Right hindlimb (tissue), 1 donor: ENCODE measurements at places on chromosomes 12 and 14.

GRCh38 chr14:52185178-52185577, 82.3 kb upstream of the PTGDR start:
- no peak for DNase-seq

DNA sequence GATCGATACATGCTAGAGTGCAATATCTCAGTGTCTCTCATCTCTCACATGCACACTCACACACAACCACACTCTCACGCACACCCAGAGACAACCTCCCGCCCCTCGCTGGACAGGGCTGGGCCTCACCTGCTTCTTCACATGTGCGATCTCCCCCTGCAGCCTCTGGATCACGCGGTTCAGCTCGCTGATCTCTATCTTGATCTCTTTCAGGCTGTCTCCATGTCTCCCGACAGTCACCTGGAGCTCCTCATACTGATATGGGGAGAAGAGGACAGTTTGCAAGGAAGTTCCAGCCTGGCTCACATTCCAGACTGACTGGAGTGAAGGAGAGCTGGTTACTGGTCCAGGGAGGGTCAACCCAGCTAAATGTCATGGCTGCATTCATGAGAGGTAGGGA, 4.4 kb downstream of the KRT2 start:
- no peak for DNase-seq

GRCh38 chr14:39416072-39416471, 16.2 kb downstream of the FBXO33 start:
- no peak for DNase-seq

DNA sequence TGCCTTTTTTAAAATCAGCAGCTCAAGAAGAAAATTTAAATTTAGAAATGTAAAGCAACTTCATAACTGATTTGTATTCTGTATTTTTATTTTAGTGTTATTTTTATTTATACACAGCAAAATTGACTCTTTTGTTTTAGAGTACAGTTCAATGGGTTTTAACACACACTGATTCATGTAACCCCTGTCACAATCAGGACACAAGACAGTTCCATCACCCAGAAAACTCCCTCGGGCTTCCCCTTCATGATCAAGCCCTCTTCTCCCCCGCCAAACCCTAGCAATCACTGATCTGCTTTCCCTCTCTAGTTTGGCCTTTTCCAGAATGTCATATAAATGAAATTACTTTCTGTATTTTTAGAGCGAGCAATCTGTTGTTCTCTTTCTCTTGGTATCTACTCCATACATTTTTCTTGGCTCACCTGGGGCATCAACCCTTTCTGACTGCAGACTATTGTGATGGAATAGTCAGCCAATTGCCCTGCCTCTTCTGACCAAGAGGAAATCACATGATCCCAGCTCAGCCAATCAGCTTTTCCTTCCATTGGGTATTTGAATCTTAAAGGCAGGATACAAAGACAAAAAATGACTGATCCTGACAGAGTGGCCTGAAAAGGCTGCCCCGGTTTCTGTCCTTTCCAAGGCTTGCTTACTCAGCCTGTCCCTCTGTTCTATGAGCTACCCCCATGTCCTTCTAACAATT, 5.3 kb downstream of the SLC5A8 start:
- no peak for DNase-seq

GRCh38 chr14:81533536-81534343, at the start of gene SEL1L:
Gene SEL1L, minus strand, starts transcription at chr14:81533853. Its CDS starts 109 bp downstream, at chr14:81533744.
- peak; percentile 100 for DNase-seq

GRCh38 chr12:56645201-56645716, 525 bp downstream of the ATP5F1B start:
- no peak for DNase-seq

- no peak for DNase-seq
Measured at GRCh38 chr12:42277396-42278127, 39.5 kb upstream of the YAF2 start.

GRCh38 chr12:110282956-110283817, 2.1 kb downstream of the ATP2A2 start:
- no peak for DNase-seq

GRCh38 chr12:95205685-95206084, 11.6 kb downstream of the FGD6 start:
- DNase-seq = no peak

GRCh38 chr12:113466454-113467141, 5.1 kb downstream of the LHX5 start:
- no peak for DNase-seq

DNA sequence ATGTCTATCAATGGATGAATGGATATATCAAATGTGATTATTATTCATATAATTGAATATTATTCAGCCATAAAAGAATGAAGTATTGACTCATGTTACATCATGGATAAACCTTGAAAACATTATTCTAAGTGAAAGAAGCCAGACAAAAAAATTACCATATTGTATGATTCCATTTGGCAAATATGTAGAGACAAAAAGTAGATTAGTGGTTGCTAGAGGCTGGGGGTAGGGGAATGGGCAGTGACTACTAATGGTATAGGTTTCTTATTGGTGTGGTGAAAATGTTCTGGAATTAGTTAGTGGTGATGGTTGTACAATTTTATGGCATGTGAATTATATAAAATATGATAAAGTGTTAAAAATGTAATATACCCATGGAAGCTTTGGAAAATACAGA, 31.8 kb upstream of the GNS start:
- no peak for DNase-seq

DNA sequence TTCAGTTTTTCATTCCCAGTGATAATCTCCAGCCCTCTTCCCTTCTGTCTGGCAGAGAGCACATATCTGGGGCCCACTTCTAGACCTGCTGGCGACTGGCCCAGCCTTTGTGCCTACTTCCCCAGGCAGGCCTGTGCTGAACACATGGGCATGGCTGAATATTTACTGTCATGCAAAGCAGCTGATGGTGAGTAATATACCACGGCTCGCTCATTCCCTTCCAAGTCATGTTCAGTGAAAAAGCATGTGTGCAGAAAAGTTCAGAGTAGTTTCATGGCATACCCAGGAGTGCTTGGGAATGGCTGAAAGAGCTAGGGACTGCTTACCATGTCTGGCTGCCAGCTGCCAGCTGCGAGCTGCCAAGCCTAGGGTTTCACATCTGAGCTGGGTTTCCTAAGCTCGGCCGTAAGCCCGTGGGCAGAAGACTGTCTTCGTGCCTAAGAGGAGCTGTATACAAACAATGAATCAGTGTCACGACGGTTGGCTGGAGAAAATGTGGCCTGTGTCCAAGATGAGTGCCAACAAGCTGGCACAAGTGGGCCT, 179.9 kb upstream of the PELI2 start:
- peak; percentile 73 for DNase-seq

DNA sequence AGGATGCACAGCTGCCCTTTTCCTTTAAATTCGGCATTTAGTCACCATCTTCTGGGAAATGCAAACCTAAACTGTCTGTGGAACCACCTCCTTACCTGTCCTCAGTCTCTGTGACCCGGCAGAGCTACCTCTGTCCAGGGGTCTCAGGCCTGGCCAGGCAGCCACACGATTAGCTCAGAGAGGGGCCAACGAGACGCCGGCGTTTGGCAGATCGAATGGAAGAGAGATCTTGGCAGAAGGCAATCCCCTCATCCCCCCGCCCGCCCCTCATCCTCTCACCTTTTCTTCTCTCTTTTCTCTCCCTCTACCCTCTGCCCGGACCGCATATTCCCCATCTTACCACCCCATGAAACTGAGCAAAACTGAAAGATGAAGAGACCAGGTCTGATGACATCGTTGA, 101.0 kb downstream of the PIWIL1 start:
- no peak for DNase-seq

DNA sequence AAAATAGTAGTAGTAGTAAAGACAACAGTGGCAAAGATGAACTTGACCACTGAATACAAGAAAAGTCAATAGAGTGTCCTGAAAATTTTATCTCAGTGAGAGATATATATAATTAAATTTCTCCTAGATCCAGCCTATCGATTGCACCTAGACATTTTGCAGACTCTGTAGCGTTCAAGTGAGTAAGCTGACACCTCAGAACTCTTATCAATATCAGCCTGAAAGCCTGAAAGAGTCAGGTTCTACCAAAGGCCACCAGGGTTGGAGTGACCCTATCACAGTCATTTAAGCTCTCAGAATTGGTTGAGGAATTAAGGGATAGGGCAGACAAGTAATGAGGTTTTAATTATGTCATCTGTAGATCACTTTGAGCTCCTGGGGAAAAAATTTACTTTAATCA, 174.6 kb downstream of the SRGAP1 start:
- DNase-seq = no peak

DNA sequence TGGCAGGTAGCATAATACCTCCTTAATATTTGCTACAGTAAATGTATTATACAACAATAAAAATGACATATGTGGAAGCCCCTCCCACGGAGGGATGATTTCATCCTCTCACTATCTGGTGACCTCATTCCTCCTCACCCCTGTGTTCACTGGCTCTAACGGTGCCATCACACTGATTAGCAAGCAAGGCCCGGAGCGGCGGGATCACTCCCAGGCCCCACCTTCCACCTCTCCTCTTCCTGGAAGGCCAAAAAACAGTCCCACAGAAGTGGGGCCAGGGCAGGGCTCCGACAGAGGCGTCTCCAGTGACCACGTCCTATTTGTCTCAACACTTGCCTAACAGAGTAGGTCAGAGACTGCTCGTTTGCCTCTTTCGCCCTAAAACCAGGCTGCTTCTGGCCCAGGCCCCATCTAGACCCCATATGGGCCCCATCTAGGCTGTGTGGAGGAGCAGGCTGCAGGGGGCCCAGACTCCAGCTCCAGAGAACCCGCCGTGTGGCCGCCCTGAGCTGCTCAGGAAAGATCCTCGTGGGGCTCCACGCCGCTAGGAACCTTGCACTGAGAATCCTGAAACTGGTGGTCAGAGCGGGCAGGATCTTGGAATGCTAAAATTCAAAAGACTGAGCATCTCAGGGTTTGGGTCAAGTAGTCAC, 3.7 kb downstream of the SELPLG start:
- no peak for DNase-seq

GRCh38 chr12:58502841-58503240, 417.5 kb downstream of the LRIG3 start:
- DNase-seq = no peak

DNA sequence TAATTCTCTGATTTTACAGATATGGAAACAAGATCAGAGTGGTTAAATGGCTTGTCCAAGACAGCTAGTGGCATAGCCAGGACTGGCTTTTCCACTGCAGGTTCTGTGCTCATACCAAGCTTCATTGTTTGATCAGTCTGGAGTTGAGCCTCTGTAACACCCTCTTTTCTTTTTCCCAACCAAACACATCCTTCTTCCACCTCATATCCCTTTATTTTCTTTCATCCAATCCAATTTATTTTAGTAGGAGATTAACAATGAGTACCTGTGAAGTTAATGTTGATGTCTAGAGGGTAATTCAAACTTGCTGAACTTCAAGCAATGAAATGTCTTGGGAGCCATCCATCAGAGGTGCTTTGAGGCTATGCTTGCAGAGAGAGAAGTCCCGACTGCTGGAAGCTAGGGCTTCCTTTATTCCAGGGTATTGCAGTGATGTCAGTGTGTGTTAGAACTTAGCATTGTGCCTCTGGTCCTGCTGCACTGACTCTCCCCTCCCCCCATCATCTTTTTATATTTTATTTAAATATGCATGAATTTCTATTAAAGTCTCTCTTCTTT, 452.1 kb upstream of the PDE3A start:
- no peak for DNase-seq

GRCh38 chr12:70418101-70418500, 52.0 kb downstream of the KCNMB4 start:
- DNase-seq = no peak

DNA sequence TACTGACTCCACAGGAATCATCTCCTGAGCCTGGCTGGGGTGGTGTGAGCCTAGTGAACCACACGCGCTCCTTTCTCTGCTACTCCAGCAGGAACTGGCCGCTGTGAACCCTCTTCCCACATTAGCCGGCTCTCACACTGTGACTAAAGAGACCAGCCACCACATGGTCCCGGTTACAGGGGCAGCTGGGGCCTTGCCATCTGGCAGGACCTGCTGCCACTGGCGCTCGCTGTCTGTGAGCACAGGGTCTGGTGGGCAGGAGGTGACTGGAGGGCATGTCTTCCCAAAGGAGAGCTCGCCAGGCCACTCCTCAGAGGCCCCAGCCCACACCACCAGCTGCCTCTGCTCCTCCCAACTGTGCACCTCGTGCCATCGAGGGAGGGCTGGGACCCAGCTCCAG, 99.3 kb downstream of the SINHCAF start:
- DNase-seq = peak; percentile 70

DNA sequence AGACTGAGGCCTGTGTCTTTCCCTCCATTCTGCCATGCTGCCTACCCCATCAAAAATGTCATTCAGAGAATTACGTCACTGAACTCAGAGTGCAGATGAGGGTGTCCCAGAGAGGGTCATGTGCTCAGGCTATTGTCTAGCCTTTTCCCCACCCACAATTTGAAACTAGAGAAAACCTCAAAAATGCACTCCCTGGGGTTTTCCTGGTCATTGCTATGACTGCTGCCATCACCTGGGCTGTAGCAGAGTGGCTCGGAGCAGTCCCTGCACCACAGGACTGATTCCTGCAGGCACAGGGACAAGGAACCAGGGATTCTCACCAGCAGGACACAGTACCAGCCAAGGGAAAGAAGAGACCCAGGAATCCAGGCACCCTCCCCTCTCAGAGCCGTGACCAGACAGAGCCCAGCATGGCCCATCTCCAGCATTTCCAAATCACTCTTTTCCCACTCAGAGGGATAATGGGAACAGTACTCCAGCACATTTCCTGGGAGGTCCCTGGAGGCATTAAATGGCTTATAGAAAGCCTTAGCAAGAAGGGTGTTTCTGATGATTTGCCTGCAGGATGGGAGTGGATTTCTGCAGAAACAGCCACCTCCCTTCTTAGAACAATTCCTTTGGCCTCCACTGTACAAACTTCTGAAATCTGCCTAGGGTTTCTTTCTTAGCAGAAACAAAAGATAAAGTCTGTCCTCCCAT, 45.9 kb downstream of the VWF start:
- no peak for DNase-seq

DNA sequence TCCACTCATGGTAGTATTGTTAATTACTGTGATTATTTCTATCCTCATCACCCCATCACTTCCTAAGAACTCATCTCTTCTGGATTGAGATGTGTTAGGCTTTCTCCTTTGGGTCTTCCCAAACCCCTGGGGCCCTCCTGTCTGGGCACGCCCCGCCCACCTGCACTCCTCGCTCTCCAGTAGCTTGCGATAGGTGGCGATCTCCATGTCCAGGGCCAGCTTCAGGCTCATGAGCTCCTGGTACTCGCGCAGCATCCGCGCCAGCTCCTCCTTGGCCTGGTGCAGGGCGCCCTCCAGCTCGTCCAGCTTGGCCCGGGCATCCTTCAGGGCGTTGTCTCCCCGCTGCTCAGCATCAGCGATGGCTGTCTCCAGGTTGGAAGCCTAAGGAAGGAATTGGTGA, 6.8 kb downstream of the KRT71 start:
- no peak for DNase-seq

DNA sequence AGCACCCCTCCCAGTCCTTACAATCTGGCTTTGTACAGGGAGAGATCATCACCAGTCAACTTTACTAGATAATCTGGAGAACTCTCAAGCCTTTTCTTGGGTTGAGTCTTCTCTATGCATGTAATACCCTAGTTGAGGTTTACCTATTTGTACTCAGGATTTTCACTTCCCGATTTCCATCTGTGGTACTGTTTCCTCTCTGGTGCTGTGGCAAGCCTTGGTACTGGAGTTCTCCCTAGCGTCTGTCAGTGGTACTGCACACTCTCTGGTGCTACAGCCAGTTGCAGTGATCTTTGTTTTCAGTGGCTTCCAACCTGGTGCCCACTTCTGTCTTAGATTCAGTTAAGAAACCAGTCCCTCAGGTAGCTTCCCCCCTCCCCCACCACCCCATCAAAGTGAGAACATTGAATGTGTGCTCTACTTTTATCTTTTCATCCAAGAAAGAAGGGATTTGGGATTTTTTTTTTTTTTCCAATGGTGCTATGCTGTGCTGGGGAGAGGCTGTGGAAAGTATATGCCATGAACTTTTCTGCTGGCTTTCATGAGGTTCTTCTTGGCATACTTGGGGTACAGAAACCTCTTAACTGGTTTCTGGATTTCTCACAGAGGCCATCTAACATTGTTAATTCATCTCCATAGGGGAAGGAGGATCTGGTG, 69.4 kb upstream of the EVL start:
- no peak for DNase-seq
